ENCODE measurements at places on chromosomes 6 and 20.

DNA sequence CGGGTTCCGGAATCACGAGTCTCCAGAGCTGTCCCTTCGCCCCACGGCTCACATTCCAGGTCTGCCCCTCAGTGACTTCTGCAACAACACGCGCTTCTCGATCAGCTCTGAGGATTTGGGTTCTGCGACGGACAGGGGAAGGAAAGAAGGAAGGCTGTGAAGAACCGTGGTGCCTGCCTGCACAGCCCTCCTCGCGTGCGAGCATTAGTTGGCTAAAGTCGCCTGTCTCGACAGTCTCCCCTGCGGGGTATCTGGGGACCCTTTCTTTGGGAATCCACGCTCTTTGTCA lies 23.1 kb downstream of the VPS52 start:
- no peak for DNase-seq

DNA sequence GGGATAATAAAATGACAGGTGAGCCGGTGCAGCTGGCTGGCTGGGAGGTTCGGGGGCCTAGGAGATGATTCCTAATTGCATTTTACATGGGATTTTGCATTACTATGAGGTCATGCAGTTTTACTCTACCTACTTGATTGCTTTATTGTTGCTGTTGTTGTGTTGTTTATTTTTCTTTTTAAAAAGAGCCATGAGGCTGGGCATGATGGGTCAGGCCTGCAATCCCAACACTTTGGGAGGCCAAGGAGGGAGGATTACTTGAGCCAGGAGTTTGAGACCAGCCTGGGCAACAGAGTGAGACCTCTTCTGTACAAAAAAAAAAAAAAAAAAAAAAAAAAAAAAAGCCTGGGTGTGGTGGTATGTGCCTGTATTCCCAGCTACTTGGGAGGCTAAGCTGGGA lies 104.8 kb downstream of the GJA1 start:
- DNase-seq: no peak

DNA sequence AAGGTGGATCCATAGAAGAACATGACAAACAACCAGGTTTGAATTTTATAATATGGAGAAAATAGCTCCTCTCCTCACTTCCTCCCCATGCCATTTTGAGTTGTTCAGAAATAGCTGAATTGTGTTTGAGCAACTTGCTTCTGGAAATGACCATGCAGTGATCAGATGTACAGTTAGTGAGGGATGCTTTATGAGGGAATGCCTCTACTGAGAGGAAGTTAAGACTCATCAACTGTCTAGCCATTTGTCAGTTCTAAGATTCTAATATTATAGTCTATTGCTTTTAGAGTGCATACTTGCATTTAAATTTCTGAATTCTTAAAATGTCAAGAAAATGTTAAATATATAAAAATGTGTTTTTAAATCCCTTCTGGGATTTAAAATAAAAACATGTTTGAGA lies 3.8 kb downstream of the LAMA2 start:
- no peak for DNase-seq

DNA sequence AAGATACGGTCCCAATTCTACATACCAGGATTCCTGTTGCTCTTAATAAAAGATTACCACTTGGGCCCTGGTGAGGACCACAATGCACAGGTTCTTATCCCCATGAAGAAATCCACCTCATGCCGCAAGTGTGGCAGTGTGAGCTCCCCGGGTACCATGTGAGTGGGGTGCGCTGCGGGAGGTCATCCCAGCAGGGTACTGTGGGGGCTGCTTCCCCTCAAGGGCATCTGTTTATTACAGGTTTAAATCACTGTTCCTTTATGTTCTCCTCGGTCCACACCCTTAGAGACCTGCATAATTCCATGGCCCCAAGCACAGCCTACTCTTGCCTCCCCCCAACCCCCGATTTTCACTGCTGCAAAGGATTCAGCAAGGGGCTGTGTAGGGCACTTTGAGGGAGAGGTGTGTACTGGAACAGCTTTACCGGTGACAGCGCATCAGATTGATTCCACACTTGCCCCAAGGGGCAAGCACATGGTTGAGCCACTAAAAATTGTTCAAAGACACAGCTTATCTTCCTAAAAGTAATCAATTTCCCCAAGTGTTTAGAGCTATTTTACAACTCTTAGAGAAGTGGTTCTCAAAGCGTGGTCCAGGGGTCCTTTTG lies 6.2 kb downstream of the DIDO1 start:
- no peak for DNase-seq

- DNase-seq: no peak
These were observed 121.1 kb downstream of the TNFRSF21 start for GRCh38 chr6:47188588-47189021.
